ENCODE measurements at places on chromosomes 13 and 19.

GRCh38 chr19:45817010-45817724, 2.1 kb upstream of the RSPH6A start:
- DNase-seq = peak; percentile 89

DNA sequence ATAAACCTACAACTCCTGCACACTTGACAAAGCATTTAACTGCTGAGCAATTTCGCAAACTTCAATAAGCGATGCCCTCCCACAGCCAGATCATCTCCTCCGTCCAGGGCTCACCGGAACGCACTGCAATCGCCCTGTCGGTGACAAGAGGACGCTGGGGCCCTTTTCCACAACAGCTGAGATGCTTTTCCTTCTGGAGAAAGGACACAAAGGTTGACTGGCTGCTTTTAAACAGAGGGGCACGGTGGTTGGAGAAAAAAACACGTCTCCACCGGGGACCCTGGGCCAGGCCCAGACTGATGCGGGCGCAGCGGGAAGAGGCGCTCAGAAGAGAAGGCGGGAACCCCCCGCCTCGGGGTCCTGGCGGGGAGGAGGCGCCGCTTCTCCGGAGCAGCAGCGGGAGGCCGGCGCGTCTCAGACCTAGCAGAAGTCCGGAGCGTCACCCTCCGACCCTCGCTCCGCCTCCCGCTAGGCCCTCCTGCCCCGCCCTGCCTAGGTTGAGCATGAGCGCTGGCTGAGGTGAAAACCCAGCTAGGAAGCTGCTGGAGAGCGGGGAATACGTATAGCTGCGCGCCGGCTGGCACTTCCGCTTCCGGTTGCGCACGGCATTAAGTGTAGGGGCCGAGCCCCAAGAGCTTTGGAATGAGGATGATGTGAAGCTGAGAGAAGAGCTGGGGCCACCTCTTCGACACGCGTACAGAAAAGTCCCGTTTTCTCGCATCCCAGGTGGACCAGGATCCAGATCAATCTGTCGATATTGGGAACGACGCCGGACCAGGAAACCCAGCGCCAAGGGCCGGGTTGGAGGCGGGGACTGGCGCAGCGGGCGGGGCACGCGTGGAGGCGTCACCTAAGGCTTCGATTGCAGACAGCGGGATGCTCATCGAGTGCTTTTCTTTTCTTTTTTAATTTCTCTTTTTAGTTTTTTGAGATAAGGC, at the start of gene ZNF846:
ZNF846 (minus strand) TSS at position 564 of the 938 bp plus-strand sequence. CDS start 3,788 bp downstream, outside the sequence.
- DNase-seq = peak; percentile 78

- no peak for DNase-seq
Measured at GRCh38 chr13:78100486-78100885, 181.9 kb upstream of the EDNRB start.

- no peak for DNase-seq
Measured at GRCh38 chr13:45615501-45616101, at the start of gene ERICH6B. ERICH6B (minus strand) TSS chr13:45615739; CDS start chr13:45597005, 18,734 bp downstream.
